Right atrium auricular region (tissue), 2 donors: ENCODE measurements at places on chromosomes 11 and 22. TPM values are rescaled to one million over a fixed set of nuclear protein-coding genes. Genes with fewer than 3 reads are reported as not detected.

- DNase-seq, result no peak
Measured at GRCh38 chr11:101705972-101706371, 122.2 kb upstream of the TRPC6 start.

GRCh38 chr22:48476577-48476976 is 1351.1 kb downstream of the BRD1 start:
- DNase-seq, result no peak

DNA sequence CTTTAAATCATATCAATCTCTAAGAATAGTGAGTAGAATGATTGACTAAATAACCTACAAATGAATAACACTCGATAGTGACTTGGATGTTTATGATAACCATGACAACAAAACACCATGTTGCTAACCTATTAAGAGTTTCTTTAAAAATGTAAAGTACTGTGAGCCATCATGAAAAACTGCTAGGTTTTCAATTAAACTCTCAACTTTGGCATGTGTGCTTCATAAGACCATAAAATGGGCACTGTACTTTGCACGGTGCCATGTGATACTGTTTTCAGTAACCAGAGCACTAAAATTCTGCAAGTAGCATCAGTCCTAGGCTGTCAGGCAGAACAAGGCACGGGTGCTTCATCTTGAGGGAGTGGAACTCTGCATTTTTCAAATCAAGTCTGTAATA is 96.2 kb upstream of the TRIM77 start:
- no peak for DNase-seq

Gene SCGB2A2
- total RNA-seq, result not detected

Gene PIH1D2
- total RNA-seq, result 1.2 TPM
